ENCODE measurements at places on chromosomes 6 and 20. TPM values are rescaled to one million over a fixed set of nuclear protein-coding genes. Genes with fewer than 3 reads are reported as not detected.

The GNMT gene
- 0.13 TPM for total RNA-seq

The TNNC2 gene
- not detected for total RNA-seq

The MYLK2 gene
- 0.65 TPM for total RNA-seq

The ERVFRD-1 gene
- not detected for total RNA-seq

The FAM209B gene
- total RNA-seq: 0.40 TPM

The B3GALT4 gene
- total RNA-seq: 0.95 TPM

The DEFB132 gene
- not detected for total RNA-seq

The MAP1LC3A gene
- total RNA-seq: 30.5 TPM

The CNR1 gene
- 1.9 TPM for total RNA-seq

The ANKRD6 gene
- total RNA-seq: 2.0 TPM

The HLA-DRB1 gene
- total RNA-seq: not detected

The SLC17A9 gene
- 0.06 TPM for total RNA-seq

The ADGRF1 gene
- total RNA-seq: 0.05 TPM

The TP53TG5 gene
- not detected for total RNA-seq

The TFAP2B gene
- not detected for total RNA-seq

The C20orf202 gene
- not detected for total RNA-seq

The FAXC gene
- 7.3 TPM for total RNA-seq

The OR2B6 gene
- 0.15 TPM for total RNA-seq

The SYCP2 gene
- total RNA-seq: 0.30 TPM

The GPSM3 gene
- 0.47 TPM for total RNA-seq

The LST1 gene
- not detected for total RNA-seq

The BTBD3 gene
- 11.9 TPM for total RNA-seq

The FBXO9 gene
- total RNA-seq: 35.4 TPM

The SCAF8 gene
- 17.0 TPM for total RNA-seq

The CENPB gene
- total RNA-seq: 120 TPM

The OR12D3 gene
- total RNA-seq: not detected

The ITCH gene
- 32.2 TPM for total RNA-seq

The CCNC gene
- total RNA-seq: 28.4 TPM

The POU5F1 gene
- total RNA-seq: 10.8 TPM

The RAET1L gene
- total RNA-seq: 0.44 TPM

The CLPSL2 gene
- total RNA-seq: 0.99 TPM

The FAM229B gene
- 11.1 TPM for total RNA-seq

The MYMX gene
- total RNA-seq: not detected

The ZNF334 gene
- not detected for total RNA-seq

The CDC40 gene
- 11.0 TPM for total RNA-seq

The OR5V1 gene
- total RNA-seq: not detected

The MUC21 gene
- total RNA-seq: not detected

The SALL4 gene
- total RNA-seq: 2.0 TPM

The LY86 gene
- not detected for total RNA-seq

The GGTLC1 gene
- not detected for total RNA-seq

The MTCH1 gene
- 119 TPM for total RNA-seq

The TNFRSF21 gene
- 13.3 TPM for total RNA-seq

The SEMG1 gene
- not detected for total RNA-seq

The CNKSR3 gene
- 10.7 TPM for total RNA-seq

All from A549 treated with Hydrocortisone at 1 μM for 4 hours (cell line).